H9 (cell line): ENCODE measurements at places on chromosomes 6 and 20.
A peak's percentile ranks its signal among the peaks of the same experiment; 100 is the strongest.

- H3K36me3 ChIP-seq = no peaks in the 10 kb centered on the region
- no peak for DNase-seq
- no peak overlapping the region for H3K4me3 ChIP-seq
- no peaks in the 10 kb centered on the region for H3K27me3 ChIP-seq
Observed at GRCh38 chr6:6915813-6916547, 191.8 kb upstream of the RREB1 start.

GRCh38 chr20:63167026-63167917 lies 48.7 kb downstream of the YTHDF1 start:
- no peaks in the 10 kb centered on the region; the same call in 1 of the 2 replicates for H3K27me3 ChIP-seq
- no peaks in the 10 kb centered on the region for H3K4me1 ChIP-seq
- no peak overlapping the region for H3K27ac ChIP-seq
- peak; percentile 78 for DNase-seq
- no peak overlapping the region for H3K4me3 ChIP-seq
- H3K36me3 ChIP-seq = no peaks in the 10 kb centered on the region

DNA sequence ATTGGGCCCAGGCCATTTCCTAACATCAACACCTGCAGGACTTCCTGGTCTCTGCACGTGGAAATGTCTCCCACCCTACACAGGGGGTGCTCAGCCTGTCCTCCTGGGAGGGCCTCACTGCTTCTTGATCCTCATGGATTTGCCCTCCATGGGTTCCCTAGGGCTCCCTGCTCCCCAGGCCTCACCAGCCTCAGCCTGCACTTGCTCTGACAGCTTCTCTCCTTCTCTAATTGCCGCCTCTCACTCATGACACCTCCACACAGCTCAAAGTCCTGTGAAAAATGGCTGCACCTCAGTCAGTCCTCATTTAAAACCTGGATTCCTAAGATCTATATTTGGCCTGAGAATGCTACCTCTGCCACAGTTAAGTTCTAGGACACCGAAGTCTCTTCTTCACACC lies 130.6 kb downstream of the PXDC1 start:
- peaks cover 2% of the 10 kb centered on the region; the same call in 1 of the 2 replicates for H3K4me1 ChIP-seq
- no peaks in the 10 kb centered on the region; the same call in 2 of the 3 replicates for H3K36me3 ChIP-seq
- H3K4me3 ChIP-seq = no peak overlapping the region
- DNase-seq = no peak

DNA sequence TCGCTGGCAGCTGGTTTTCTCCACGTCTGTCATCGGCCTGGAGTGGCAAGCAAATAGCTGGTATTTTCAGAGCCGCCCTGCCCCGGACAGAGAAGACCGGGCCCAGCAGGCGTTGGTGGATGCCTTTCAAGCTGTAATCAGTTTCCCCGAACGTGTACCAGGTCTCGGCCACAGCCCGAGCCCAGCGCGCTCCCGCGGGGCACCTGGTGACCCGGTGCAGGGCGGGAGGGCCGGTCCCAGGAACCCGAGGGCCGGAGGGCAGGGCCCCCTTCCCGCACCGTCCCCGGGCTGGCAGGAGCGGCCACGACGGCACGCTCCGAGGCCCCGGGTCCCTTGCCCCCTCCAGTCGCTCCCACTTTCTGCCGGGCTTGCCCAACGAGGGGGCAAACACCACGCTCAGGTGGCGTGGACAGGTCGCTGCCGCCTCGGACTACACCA lies 348 bp upstream of the PYGB start:
- H3K36me3 ChIP-seq = peaks cover 4% of the 10 kb centered on the region; the same call in 2 of the 3 replicates
- H3K27me3 ChIP-seq = no peaks in the 10 kb centered on the region; the same call in 1 of the 2 replicates
- H3K4me3 ChIP-seq = peak overlapping the region; percentile 90
- no peaks in the 10 kb centered on the region for H3K4me1 ChIP-seq

- peak overlapping the region; percentile 9 for H3K27ac ChIP-seq
- H3K36me3 ChIP-seq = peaks cover 68% of the 10 kb centered on the region
- H3K4me1 ChIP-seq = peaks cover 2% of the 10 kb centered on the region; the same call in 1 of the 2 replicates
- H3K4me3 ChIP-seq = peak overlapping the region; percentile 97
Observed at GRCh38 chr6:43014434-43014909, 423 bp downstream of the KLHDC3 start.

DNA sequence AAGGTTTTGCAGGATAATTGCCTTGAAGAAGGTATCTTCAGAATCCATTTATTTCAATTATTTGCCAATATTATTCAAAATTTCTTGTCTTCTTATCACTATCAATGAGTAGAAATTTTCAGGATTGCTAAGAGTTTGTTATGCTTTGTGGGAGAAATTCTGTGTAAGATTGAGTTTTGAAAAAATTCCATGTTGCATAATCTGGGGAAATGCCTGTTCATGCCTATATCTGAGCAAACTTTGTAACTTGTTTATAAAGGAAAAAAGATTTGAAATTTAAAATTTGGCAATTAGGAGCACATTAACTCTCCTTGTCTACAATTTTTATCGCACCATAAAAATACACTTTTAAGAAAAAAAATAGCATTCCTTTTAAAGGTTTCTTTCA lies 39.8 kb upstream of the EDN1 start:
- peaks cover 2% of the 10 kb centered on the region; the same call in 1 of the 2 replicates for H3K4me1 ChIP-seq
- no peak for DNase-seq
- H3K36me3 ChIP-seq = no peaks in the 10 kb centered on the region
- no peak overlapping the region for H3K4me3 ChIP-seq
- no peaks in the 10 kb centered on the region for H3K27me3 ChIP-seq
